ENCODE measurements at places on chromosomes 3 and 15.

GRCh38 chr3:51716805-51717204 is 9.9 kb downstream of the GRM2 start:
- H3K27me3 ChIP-seq: no peaks in the 10 kb centered on the region
- H3K4me3 ChIP-seq: no peak overlapping the region
- H3K4me1 ChIP-seq: no peaks in the 10 kb centered on the region
- no peak overlapping the region for H3K27ac ChIP-seq
- DNase-seq: no peak
- no peaks in the 10 kb centered on the region for H3K36me3 ChIP-seq

GRCh38 chr15:48244921-48245320 is 38.8 kb downstream of the SLC12A1 start:
- H3K27me3 ChIP-seq: no peaks in the 10 kb centered on the region
- DNase-seq: peak; percentile 16
- H3K4me3 ChIP-seq: no peak overlapping the region
- H3K27ac ChIP-seq: no peak overlapping the region
- no peaks in the 10 kb centered on the region for H3K4me1 ChIP-seq

- no peaks in the 10 kb centered on the region for H3K27me3 ChIP-seq
- H3K36me3 ChIP-seq: no peaks in the 10 kb centered on the region
- no peak for DNase-seq
- peaks cover 3% of the 10 kb centered on the region for H3K4me1 ChIP-seq
- H3K4me3 ChIP-seq: no peak overlapping the region
These were observed 149.9 kb downstream of the SST start for GRCh38 chr3:187520027-187520945.

- H3K4me1 ChIP-seq: no peaks in the 10 kb centered on the region
- H3K27me3 ChIP-seq: no peaks in the 10 kb centered on the region
- H3K36me3 ChIP-seq: no peaks in the 10 kb centered on the region
- no peak overlapping the region for H3K4me3 ChIP-seq
These were observed 119.3 kb downstream of the P3H2 start for GRCh38 chr3:190001426-190001825.

- no peaks in the 10 kb centered on the region for H3K36me3 ChIP-seq
- H3K27me3 ChIP-seq: no peaks in the 10 kb centered on the region
- H3K27ac ChIP-seq: no peak overlapping the region
- H3K4me1 ChIP-seq: no peaks in the 10 kb centered on the region
- no peak overlapping the region for H3K4me3 ChIP-seq
These were observed 42.5 kb downstream of the CAPN3 start for GRCh38 chr15:42401544-42402454.

DNA sequence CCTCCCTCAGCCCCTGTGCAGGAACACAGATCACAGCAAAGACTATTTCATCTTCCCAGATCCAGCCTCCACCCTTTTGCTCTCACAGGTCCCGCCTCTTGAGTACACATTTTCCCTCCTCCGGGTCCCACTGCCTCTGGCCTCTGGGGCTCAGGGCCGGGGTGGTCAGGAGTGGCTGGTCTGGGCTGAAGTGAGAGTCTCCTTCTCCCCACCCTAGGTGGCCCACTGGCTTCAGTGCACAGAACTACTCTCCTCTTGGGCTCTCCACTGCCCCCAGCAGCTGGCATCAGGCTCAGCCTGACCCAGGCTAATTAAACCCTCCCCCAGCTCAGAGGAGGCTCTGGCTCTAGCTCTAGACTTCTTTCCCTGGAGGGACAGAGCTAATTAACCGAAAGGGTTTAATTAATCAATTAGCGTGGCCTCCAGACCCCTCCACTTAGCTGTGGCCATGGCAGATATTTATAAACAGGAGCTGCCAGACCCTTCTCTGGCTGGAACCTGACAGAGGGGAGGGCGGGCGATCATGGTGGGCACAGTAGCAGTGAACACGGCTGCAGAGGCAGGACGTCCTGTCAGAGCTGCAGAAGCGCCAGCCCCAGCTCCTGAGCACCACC is 15.1 kb downstream of the DUSP7 start:
- no peak for DNase-seq
- no peak overlapping the region for H3K4me3 ChIP-seq
- H3K27ac ChIP-seq: no peak overlapping the region
- no peaks in the 10 kb centered on the region for H3K27me3 ChIP-seq
- H3K36me3 ChIP-seq: no peaks in the 10 kb centered on the region

- no peak for DNase-seq
- peaks cover 15% of the 10 kb centered on the region for H3K36me3 ChIP-seq
- H3K4me3 ChIP-seq: no peak overlapping the region
- H3K4me1 ChIP-seq: no peaks in the 10 kb centered on the region
- H3K27me3 ChIP-seq: no peaks in the 10 kb centered on the region
- no peak overlapping the region for H3K27ac ChIP-seq
These were observed 17.2 kb upstream of the ABHD10 start for GRCh38 chr3:111961461-111962164.

DNA sequence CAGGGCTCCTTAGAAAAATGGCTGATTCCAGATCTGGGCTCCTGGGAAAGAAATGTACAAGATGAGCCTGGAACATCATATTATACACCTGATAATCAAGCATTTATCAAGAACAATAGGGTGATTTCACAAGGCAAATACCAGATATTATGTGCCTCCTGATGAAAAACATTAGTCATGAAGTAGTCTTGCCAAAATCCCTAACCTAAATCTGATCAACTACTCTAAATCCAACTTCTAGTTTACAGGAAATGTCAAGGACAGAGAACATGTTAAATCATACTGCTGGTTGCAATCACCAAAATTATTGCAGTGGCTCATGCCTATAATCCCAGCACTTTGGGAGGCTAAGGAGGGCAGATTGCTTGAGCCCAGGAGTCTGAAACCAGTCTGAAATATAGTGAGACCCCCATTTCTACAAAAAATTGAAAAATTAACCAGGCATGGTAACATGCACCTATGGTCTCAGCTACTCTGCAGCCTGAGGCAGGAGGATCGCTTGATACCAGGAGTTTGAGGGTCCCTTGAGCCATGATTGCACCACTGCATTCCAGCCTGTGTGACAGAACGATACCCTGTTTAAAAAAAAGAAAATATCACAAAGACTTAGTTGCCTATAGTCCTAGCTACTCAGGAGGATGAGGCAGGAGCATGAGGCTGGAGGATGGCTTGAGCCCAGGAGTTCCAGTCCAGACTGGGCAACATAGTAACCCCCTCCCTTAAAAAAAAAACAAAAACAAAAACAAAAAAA is 34.9 kb upstream of the ATP13A3 start:
- no peak overlapping the region for H3K27ac ChIP-seq
- H3K27me3 ChIP-seq: no peaks in the 10 kb centered on the region

DNA sequence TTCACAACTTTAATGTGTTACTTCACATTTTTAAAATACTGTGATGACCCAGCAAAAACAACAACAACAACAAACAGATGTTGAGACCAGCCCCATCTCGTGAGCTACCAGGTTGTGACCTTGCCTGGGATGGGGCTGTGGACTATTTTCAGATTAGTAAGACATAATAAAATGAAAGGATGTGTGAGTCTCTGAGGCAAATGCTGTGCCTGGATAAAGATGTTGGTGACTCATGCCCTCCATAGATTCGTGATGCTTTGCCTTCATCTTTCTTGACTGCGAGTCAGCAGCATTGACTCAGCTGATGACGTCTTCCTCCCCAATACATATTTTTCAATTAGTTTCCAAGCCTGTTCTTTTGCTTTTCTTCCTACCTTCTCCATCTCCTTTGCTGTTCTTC is 453.0 kb upstream of the CFAP20DC start:
- no peaks in the 10 kb centered on the region for H3K4me1 ChIP-seq
- H3K36me3 ChIP-seq: no peaks in the 10 kb centered on the region
- peak; percentile 19 for DNase-seq
- no peak overlapping the region for H3K4me3 ChIP-seq
- H3K27me3 ChIP-seq: no peaks in the 10 kb centered on the region

DNA sequence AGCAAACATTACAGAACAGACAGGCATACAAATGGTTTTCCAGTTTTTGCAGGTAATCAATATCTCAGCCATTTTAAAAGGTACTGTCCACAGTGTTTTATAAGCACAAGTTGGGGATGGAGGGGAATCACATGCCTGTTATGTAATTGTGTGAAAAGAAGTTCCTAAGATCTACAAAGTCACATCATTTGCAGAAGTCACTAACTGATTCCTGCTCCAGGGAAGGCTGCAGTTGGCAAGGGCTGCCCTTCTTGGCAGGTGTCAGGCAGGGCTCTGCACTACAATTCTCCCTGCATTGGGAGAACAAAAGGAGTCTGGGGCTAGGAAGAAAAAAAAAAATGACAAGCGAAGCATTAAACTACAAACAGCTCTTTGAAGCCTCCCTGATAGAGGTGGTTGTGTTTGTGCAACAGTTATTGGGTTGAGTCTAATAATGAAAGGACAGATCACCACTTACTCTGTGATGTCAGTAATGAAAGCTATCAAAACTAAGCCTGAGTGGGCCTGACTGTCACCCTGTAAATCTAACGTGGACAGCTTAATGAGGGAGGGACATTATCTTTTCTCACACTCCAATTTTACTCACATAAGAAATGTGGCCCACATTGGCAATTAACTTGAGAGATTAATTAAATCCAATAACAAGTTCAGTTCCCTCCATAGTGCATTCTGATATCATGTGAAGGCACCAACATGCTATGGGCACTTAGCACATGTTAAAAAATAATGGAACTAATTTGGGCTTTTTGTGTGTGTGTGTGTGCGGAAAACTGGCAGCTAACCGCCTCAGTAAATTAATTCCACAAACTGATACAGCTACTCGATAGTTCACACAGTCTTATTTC is 242.9 kb downstream of the FHIT start:
- H3K27me3 ChIP-seq: no peaks in the 10 kb centered on the region
- H3K27ac ChIP-seq: no peak overlapping the region
- DNase-seq: no peak
- H3K36me3 ChIP-seq: no peaks in the 10 kb centered on the region
- no peak overlapping the region for H3K4me3 ChIP-seq

DNA sequence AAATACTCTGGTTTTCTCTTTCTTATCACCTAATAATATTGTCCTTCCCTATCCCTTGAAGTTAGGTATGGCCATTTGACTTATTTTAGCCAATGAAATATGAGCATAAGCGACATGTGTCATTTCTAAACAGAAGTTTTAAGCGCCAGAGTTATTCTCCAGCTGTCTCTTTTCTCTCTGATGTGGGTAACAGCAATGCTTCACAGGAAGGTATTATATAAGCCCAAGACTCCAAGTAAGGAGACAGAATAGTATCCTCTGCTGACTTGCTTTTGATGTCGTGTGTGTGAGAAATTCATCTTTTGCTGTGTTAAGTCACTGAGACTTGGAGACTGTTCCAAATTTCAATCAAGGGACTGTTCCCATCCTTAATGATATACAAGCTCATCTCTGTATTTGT is 224.6 kb upstream of the NECTIN3 start:
- no peaks in the 10 kb centered on the region for H3K27me3 ChIP-seq
- H3K4me3 ChIP-seq: no peak overlapping the region
- H3K36me3 ChIP-seq: no peaks in the 10 kb centered on the region
- no peak overlapping the region for H3K27ac ChIP-seq

DNA sequence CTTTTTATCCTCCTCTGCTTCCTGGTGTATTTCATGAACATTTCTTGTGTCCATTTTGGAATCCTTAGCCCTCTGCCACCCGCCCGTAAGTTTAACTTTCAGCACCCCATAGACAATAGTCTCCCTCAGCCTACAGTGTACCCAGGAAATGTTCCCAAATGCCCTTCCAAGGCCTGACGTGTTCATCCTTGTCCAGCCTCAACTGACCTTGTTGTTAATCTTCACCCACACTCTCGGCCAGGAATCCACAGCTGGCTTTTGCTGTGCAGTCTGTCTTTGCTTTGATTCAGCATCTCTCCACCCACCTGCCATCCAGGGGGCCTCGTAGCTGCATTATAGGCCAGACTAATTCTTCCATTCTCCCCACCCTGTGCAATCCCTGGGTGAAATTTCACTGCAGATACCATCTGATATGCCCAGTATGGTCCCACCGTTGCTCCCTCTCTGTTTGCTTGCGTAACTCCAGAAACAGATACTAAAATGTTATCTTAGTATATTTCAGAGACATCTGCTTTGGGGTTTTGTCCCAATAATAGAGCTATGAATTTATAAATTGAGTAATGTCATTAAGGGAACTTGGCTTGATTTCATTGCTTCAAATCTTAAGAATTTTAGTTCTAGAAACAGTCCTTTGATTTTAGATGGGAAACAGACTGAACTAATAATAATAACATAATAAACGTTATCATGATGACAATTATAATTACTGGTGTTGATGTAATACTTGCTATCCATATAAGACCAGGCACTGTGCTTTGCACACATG is 16.6 kb downstream of the GUCA1C start:
- H3K27ac ChIP-seq: no peak overlapping the region
- H3K27me3 ChIP-seq: no peaks in the 10 kb centered on the region
- no peak overlapping the region for H3K4me3 ChIP-seq
- H3K36me3 ChIP-seq: no peaks in the 10 kb centered on the region

DNA sequence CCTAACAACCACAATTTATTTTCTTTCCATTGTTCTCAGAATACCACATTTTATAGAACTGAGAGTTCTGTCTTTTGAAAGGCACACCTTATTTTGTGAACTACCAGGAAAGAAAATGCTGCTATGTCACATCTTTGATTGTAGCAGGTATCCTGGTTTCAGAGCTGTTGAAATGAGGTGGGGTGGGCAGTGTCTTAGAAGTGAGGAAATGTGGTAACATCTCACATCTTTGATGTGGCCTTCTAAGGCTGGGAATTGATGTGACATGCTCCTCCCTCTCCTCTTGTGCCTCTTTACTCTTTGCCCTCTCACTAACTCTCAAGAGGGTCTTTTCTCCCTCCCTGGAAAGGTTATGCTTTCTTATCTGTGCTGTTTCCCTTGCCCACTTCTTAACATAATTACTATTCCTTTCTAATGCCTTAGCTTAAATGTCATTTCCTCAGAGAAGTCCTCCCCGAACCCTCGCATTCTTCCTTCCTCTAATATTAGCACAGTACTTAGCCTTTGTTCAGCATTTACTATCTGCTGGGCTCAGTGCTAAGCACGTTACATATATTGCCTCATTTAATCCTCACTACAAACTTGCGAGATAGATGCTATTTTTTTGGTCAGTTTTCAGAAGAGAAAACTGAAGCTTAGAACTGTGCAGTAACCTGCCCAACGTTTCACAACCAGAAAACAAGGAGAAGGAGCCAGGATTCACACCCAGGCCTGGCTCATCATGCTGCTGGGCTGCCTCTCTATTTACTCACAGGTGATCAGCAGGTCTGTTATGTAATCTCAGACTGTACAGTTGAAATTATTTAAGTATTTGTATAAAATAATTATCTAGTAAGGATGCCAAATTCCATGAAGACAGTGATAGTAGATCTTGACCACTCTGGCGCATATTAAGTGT is 24.0 kb upstream of the SPTSSB start:
- no peaks in the 10 kb centered on the region for H3K36me3 ChIP-seq
- H3K4me1 ChIP-seq: no peaks in the 10 kb centered on the region
- DNase-seq: no peak
- H3K4me3 ChIP-seq: no peak overlapping the region

DNA sequence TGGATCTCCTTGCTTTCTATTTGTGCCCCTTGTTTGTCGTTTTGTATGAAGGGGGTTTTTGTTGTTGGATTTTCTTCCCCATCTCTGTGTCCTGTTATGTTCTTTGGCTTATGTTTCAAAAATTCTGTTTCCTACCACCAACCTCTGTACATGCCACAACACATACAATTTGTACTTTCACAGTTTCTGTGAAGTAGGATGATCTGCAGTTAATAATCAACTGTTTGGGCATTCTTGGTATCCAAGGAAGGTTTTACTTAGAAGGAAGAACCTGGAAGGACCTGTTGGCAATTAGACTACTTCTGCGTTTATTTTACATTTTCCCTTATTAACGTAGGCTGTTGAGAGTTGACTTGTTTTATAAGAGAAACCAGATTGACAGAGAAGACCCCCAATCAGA is 8.3 kb downstream of the SETD5 start:
- H3K4me1 ChIP-seq: peaks cover 4% of the 10 kb centered on the region
- no peak for DNase-seq
- H3K4me3 ChIP-seq: no peak overlapping the region
- H3K27ac ChIP-seq: no peak overlapping the region
- H3K27me3 ChIP-seq: no peaks in the 10 kb centered on the region

All from trophoblast cell (in vitro differentiated cells and primary cell).